ENCODE measurements at places on chromosomes 4 and X.

GRCh38 chr4:19416146-19416545, 835.6 kb upstream of the SLIT2 start:
- DNase-seq, result no peak

DNA sequence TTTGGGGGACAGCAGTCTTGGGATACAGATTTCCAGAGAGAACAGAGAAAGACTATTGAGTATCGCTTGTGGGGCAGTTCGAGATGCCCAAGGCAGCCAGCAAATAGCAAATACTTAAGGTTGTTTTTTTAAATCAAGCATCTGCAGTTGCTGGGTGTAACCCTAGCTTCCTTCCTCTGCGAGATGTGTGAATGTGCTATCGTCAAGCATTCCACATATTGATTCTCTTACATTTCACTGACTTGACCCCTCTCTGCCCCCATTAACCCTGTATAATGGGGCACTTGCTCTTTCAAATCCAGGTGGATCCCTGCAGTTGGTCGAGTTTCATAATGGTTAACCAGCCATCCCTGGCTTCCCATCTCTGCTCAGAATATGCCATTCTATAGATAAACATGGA, 23.5 kb downstream of the KCNE5 start:
- DNase-seq, result no peak

DNA sequence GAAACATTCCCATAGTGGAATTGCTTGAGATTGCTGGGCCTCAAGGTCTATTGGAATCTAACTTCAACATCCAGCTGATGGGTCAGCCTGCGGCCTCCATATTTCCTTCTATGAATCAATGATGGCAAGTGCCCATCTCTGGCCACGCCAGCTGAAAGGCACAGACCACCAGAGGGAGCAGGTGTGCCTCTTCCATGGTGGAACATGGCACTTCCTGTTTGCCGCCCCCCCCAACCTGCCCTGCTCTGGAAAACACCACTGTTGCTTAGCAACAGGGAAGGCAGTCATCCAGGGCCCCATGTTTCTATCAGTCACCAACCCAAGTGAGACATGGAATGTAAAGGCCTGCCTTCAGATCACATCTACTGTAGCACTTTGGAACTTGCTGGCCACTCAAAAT, 11.6 kb downstream of the PAGE4 start:
- peak; percentile 17 for DNase-seq

DNA sequence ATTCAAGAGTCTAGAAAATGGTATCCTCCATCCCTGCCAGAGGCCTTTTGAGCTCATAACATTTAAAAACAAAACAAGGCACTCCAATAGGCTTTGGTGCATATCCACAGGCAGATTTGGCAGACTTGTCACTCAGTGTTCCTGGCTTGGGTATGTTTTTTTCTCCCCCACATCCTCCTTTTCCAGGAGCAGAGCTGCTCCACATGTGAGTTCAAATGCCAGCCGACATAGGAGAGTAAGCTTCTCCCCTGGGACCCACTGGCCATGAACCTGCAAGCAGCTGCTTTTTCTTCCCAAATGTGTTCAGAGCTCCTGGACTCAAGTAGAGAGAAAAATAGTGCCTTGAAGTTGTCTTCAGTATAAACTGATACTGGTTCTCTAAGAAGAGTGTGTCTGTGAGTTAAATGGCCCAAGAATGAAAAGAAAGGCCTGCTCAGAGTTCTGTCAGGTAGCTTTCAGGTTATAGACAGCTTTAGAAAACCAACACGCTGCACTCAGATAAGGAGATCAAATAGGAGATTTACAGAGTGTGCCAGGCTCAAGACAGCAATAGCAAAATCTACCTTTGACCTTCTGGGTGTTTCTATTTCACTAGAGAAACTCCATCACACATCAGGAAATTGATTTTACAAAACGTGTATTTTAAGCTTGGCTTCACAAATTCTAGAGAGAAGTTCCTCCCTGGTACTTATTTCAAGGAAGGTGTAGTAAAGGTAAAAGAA, 162.5 kb upstream of the GALNT7 start:
- no peak for DNase-seq

DNA sequence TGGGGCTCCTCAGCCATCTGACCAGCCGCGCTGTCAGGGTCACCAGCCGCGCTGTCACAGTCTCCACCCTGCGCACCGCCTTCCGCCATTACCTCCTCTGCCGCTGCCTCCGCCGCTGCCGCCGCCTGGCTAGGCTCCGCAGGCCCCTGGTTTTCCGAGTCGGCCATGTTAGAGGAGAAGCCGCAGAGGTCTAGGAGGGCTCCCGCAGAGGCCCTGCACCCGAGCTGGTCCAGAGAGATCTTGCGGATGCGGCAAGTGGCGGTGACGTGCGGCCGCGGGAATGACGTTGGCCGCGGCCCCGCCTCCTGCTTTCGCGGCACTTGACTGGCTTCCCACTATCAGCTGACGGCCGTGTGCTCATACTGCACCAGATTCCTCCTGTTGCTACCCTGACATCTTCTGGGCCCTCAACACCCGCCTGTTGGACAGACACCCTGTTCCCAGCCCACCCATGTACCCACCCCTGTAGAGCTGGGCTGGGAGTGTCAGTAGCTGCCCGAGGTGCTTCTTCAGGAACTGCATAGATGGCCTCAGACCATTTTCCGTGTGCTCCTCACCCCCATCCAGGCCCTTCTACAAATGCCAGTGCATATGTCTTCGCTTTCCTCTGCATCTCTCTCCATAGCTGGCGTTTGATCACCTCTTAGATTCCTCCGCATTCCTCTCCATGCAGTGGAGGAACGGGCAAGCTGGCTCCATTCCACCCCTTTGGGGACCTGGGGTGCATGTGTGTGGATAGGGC, at the start of gene NAP1L5:
TSS of gene NAP1L5 (minus strand) at position 242 of the 742 bp plus-strand sequence. CDS start at position 167, 75 bp downstream.
- DNase-seq, result no peak

GRCh38 chr4:184382189-184382846, 92.0 kb downstream of the IRF2 start:
- DNase-seq, result no peak

DNA sequence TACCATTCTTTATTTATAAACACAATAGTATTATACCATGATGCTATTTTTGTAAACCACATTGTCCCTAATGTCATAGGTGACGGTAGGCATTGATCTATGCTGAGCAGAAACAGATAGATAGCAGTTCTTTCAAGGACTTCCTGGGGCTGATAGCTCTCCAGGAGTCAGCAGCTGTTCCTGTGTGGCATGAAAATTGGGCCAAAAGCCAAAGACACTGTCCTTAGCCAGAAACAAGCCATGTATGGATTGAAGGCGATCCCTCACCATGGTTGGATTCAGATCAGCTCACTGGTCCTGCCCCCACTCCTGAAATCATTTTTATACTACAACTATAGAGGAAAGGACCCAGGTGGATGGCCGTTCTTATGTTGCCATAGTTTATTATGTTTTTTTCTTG, 53.6 kb downstream of the DDX60 start:
- DNase-seq, result peak; percentile 36

DNA sequence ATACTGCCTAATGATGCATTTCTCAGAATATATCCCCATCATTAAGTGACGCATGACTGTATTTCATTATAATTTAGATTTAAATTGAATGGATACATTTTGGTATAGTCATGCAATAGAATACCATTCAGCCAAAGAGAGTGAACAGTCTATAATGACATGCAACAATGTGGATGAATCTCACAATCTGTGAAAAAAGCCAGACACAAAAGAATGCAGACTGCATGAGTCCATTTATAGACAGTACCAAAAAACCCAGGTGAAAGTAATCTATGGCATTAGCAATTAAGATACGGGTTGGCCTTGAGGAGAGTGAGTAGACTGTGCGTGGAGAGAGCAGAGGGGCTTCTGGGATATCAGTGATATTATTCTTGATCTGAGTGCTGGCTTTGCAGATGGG, 239.7 kb upstream of the PGRMC2 start:
- no peak for DNase-seq

DNA sequence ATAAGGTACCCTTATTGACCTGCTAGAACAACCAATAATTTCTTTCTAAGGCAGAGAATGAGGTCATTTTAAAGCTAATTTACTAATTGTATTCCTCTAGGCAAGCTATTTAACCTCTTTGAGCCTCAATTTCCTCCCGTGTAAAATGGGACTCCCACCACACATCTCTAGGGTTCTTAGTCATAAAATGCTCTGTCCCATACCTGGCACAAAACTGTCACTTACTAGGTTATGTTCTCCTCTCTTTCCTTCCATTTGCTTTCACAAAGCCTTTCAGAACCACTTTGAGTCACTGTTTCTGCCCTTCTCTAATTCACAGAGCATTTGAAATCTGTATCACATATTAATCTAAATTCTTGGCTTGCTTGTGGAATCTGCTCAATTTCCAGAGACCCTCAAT, 2.4 kb upstream of the GPR82 start:
- no peak for DNase-seq

Measured in LNCaP clone FGC (cell line).